Stimulated activated CD8-positive, alpha-beta memory T cell treated with anti-CD3 and anti-CD28 coated beads, Interleukin-7, amount 100 ng/mL, for 1 hour (primary cell): ENCODE measurements at places on chromosomes 1 and 21.

DNA sequence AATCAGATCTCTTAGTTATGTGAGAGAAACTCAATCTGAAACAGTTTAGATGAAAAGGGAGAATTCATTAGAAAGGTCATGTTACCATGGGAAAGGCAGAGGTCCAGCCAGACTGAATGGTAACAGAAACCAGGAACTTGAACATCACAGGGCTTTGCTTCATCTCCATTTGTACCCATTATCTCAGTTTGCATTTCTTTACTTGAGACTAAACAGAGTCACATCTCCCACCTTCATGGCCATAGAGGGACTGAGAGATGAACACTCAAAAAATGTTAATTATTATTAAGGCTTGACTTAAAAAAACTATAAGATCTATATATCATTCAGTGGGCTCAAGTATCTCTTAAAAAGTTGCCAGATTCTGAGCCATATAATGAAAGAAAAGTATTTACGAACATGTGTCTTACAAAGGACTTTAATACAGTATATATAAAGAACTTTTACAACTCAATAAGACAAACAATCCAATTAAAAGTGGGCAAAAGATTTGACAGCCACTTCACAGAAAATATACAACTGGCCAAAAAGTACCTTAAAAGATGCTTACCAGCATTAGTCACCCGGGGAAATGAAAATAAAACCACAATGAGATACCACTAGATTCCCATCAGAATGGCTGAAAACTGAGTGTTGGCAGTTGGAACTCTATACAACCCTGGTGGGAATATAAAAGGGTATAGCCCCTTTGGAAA lies 13.2 kb downstream of the KYAT3 start:
- no peak for DNase-seq

DNA sequence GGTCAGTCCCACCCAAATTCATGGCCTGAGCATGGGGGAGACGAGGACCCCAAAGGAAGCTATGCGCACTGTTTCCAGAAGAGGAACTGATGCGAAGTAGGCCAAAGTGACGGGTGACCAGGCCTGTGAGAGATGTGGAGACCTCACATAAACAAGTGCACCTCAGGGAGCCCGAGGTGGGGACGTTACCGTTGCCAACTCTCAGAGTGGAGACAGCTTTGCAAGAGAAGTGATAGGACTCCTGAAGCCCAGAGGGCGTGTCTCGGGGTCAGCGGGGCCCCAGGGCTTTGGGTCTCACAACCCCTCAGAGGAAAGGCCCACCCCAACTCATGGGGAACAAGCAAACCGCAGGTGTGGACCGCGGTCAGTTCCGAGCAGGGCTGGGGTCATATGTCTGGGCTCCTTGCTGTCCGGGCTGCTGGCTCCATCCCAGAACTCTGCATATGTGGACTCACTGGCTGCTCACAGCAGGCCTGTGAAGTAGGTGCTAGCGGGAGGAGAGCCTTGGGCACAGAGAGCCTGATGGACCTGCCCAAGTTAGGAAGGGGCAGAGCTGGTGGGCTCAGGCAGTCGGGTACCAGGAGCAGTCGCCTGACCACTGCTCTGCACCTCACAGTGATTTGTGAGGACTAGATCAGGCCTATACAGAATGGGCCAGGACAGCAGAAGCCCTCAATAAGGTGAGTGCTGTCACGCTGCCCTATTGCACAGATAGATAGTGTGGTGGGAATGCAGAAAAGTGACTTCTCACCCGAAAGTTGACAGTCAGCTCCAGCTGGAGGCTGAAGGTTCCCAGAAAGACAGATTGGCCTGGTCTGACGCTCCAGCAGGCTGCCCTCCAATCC lies 26.2 kb downstream of the STUM start:
- no peak for DNase-seq

GRCh38 chr1:26009796-26010447 lies 11.7 kb upstream of the EXTL1 start:
- no peak for DNase-seq

GRCh38 chr1:57615956-57616355 lies 192.1 kb upstream of the DAB1 start:
- DNase-seq: no peak

DNA sequence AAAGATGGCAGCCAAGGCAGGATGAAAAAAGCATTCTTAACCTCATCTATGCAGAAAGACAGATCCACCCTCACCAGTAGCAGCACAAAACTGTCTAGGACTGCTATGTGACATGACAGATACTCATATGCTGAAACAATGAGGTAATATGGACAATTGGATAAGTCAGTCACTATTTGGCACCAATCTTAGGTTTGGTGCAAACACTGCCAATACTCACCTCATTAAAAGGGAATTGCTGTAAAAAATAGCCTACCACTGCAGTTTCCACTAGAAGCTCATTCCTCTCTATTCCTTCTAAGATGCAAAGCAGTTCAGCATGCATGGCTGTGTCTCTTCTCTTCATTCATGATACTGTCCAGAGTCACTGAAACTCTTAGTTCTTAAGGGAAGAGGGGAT lies 91.7 kb downstream of the TBX15 start:
- DNase-seq: no peak

DNA sequence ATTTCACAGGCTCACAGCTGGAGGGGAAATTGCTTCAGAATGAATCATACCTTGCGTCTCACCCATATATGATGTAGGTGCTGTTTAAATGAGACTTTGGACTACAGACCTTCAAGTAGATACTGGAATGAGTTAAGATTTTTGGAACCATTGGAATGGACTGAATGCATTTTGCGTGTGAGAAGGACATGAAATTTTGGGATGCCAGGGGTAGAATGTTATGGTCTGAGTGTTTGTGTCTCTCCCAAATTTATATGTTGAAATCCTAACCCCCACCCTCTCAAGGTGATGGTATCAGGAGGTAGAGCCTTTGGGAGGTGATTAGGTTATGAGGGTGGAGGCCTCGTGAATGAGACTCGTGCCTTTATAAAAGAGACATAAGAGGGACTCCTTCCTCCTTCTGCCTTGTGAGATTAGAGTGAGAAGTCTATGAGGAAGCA lies 41.4 kb downstream of the KCNK1 start:
- DNase-seq: no peak

- DNase-seq: no peak
Measured at GRCh38 chr1:165671526-165671925, 26.8 kb downstream of the ALDH9A1 start.

DNA sequence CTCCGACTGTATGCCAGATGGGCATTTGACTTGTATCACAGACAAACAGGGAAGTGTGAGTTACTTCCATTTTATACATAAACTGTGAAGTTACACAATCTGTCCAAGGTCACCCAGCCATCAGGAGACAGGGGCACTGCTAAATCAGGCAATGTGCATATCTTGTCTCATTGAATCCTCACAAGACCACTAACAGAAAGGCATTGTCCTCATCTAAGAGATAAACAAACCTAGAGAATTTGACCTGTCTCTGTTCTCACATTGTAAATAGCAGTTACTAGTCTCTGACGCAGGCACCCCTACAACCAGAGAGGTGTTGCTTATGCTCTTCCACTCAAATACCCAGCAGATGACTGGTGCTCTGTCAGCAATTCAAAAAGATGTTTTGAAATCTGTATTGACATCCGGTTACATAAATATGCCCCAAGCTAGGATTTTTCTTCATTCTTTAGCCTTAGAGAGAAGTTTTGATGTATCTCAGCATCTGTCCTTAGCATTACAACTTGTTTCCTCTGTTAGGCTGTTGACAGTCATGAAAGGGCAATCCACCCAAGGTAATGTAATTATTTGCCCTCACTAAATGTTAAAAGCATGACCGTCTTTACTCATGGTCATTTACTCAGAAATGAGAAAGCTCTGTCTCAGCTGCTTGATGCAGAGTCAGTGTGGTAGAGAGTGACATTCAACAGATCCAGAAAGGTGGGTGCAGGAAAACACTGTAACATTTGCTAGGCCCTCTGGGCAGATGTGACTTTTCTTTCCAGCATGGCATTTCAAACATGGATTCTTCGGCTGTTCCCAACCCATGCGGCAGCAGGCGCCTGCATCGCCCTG lies 51.9 kb upstream of the ZNF326 start:
- no peak for DNase-seq

GRCh38 chr1:201137024-201137392 lies 10.0 kb upstream of the ASCL5 start:
- DNase-seq: no peak

- DNase-seq: no peak
Measured at GRCh38 chr1:232984577-232985425, 34.4 kb downstream of the NTPCR start.

- DNase-seq: no peak
Measured at GRCh38 chr1:109828756-109829505, 65.2 kb upstream of the EPS8L3 start.

DNA sequence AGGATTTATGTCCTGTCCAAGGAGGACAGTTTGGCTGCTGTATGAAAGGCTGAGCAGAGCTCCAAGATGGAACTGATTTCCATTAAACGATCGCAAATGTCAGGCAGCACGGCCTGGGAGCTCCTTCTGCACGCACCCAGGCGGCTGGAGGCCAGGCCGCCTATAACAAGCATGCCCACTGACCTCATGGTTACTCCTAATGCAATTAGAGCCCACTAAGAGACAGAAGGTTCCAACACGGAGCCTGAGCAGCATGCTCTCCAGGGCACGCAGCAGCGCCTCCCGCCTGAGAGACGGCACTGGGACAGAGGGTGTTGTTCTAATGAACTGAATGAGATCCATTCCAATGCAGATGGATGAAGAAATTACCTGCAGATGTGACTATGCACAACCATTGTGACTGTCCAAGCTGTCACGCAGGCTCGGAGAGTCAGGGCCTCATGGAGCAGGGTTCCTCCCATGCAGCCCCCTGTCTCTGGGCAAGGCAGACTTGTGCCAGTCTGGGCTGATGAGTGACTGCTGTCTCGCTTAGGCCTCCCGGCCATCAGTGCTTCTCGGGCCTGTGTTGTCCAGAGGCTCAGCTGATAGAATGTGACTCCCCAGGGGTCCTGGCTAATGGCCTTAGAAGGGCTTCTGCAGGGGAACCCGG lies 25.2 kb upstream of the CDCA8 start:
- DNase-seq: no peak

DNA sequence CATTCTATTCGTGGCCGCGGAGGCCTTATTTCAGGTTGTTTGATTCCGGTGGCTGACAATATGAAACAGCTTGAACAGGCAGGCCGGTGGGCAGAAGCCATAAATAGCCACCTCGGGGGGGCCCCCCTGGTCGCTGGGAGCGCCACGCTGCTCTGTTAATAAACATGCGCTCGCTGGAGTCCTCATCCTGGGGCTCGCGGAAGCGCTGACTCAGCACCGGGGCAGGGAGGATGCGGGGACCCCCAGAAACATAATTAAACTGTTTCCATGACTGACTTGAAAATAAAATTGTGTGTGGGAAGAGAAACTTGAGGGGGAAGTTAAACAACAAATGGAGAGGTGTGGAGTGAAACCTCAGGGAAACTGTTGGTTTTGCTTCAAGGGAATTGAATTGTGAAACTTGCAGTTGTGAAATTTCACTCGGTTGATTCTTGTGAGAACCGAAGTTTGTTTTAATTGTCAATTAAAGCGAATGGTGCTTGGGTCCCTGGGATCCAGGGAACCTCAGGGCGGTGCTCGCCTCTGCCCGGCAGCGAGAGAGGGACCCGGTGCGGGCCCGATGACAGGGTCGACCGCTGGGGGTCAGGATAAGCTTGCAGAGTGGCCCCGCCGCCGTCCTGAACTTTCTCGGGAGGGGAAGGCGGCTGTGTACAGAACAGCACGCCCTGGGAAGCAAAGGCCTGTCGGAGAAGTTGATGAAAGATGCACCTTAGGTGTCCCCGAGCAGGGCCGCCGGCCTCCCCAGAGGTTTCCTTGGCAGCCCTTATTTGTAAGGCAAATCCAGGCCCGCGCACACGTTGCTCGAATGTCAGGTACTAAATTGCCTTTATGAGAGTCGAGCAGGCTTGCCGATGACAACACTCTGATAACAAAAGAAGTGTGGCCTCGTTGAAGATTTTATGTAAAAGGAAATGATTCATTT lies 176.9 kb upstream of the LMO4 start:
- DNase-seq: no peak
